ENCODE measurements at places on chromosomes 4 and X.

- DNase-seq, result no peak
These were observed 89.4 kb upstream of the TRIM2 start for GRCh38 chr4:153114771-153115321.

- no peak for DNase-seq
These were observed 6.2 kb downstream of the JADE3 start for GRCh38 chrX:46918434-46918833.

GRCh38 chr4:56215901-56216300 is 171.4 kb downstream of the AASDH start:
- no peak for DNase-seq

DNA sequence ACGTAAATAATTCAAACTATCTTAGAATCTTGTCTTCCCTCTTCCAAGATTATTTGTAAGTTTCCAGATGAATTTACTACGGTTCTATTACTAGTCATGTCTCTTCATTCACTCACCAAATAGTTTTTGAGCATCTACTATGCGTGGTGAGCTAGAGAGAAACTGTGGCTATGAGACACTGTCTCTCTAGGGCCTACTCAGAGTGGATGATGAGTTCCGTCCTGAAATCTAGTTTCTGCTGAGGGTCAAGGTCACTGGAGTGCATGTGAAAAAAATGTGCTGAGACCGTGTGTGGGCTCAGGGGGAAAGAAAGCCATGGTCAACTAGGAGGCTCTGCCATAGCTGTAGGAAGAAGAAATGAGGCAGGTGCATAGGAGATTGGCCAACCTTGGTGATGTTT is 320.2 kb upstream of the GATB start:
- no peak for DNase-seq

DNA sequence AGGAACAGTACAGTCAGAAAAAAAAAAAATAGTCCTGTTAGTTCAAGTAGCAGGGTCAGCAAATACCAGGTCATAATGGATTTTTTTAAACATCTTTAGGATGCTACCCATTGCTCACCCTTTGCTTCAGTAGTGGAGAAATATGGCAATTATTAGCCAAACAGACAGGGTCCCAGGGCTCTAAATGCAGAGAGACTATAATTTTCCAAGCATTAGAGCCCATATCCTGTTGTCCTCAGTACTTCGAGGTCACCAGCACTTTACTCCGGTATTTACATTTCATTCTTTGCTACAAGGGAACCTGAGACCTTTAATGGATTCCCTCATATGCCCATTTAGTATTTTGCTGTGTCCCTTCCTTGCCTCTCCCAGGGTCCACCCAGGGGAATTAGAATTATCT is 1562.9 kb upstream of the TENM3 start:
- DNase-seq, result no peak

GRCh38 chrX:11386001-11386523 is 92.8 kb downstream of the AMELX start:
- DNase-seq, result no peak

DNA sequence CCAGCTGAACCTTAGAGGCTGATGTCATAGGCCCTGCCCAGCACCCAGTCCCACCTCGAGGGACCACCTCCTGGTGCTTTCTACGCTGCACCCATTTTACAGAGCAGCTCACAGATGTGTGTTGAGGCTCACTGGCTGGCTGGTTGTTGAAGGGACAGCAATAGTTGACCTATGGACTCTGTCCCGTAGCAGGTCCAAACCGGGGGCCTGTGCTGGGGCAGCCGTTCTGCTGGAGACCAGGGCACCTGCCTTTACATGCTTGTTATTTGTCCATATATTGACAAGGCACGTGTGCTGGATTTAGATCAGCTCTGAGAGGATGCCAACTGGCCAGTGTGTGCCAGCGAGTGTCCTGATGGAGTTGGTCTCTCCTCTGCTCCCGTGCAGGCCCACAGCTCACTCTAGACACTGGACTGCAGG is 58.1 kb downstream of the TNIP2 start:
- DNase-seq, result no peak

DNA sequence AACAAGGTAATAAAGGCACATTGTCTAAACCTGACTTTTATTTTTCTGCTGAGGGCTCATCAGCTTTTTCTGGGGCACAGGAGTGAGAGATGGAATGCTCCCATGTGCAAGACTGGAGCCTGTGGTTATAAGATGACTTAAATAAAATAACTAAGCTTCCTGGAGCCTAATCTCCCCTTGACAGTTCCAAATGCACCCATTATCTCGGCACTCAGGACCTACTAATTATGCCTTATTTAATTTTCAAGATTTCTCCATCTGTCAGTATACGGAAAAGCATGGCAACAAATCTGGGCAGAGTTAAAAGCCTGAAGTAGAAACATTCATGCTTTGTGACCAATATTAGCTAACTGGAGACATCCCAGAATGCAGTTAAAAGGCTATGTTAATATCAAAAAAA is 416.7 kb upstream of the TEX13C start:
- no peak for DNase-seq

DNA sequence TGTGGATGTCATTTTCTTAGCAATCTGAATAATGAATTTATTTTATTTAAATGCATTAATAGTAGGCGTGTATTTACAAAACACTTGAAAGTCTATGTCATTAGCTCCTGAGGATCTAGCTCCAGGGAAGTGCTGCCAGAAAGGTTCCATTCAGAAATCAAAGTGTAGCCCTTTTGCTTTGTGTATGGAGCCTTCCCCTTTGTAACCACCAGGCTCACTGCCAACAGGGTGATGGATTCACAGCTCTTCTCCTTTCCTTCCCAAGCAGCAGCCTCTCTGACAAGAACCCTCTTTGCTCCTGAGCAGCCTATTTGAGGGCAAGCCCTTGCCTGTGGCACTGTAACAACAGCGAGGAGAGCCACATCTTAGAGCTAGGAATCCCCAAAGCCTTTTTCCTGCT is 286.0 kb upstream of the RASGEF1B start:
- no peak for DNase-seq

DNA sequence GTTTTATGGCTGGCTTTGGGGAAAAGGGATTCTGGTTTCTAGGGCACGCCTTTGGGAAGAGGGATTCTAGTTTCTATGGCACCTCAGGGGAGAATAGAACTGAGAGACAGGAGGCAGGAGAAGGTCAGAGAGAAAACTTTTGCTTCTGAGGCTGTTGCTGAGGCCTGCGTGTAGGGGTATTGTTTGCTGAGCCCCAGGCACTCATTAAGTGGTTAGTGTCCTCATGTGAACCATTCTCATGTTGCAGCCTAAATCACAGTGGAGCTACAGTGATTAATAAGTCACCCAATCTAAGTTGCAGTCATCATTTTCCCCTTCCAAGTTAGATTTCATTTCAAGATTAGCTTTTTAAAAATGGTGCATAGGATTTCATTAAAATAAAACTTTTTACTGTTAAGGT is 29.0 kb downstream of the VCX3A start:
- no peak for DNase-seq

GRCh38 chrX:24448762-24449250 is 16.3 kb upstream of the PDK3 start:
- DNase-seq, result no peak

DNA sequence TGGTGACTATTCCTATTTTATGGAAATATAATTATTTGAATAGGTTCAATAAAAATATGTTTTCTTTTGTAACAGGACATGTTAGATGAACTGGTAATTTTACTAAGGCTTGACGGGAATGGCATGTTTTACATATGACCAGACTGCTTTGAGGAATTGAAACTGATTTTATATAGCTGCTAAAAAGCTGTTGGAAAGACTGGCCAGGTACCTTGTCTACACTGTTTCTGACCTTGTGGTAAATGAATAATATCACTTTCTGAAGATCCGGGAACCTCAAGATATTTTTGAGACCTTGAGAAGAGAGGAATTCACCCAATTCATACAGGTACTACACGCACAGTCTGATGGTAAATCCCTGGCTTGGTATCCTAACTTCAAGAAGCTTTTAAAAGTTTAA is 42.1 kb upstream of the USP46 start:
- DNase-seq, result no peak

GRCh38 chr4:1416948-1417260 is 10.7 kb upstream of the NKX1-1 start:
- DNase-seq, result no peak
